ENCODE measurements at places on chromosomes 13 and 19.

- no peak for DNase-seq
Observed at GRCh38 chr19:56147307-56147706, 6.2 kb downstream of the ZNF444 start.

DNA sequence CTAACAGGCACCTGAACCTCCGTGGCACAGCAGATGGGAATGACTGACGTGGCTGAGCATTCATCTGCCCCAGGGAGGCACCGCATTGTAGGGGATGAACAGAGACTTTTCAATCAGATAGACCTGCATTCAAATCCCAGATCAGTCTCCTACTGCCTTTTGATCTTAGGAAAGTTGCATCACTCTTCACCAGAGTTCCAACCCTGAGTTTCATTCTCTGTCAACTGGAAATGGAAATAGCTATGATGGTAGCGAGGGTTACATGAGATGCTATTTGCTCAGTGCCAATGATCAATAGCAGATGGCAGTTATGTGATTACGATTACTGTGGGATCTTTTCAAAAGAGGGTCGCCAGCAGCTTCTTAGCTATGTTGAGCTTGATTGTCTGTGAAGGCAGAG is 189.3 kb upstream of the RFC3 start:
- no peak for DNase-seq

DNA sequence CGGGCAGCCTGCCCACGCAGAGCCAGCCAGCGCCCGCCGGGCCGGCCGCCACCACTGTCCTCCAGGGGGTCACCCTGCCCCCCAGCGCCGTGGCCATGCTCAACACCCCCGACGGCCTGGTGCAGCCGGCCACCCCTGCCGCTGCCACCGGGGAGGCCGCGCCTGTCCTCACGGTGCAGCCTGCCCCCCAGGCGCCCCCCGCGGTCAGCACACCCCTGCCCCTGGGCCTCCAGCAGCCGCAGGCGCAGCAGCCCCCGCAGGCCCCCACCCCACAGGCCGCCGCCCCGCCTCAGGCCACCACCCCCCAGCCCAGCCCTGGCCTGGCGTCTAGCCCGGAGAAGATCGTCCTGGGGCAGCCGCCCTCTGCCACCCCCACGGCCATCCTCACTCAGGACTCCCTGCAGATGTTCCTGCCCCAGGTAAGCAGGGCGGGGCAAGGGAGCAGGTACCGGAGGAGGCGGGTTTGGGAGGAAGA is 32.3 kb upstream of the EHD2 start:
- DNase-seq: no peak

- no peak for DNase-seq
Observed at GRCh38 chr19:40633207-40633606, 32.0 kb downstream of the LTBP4 start.

DNA sequence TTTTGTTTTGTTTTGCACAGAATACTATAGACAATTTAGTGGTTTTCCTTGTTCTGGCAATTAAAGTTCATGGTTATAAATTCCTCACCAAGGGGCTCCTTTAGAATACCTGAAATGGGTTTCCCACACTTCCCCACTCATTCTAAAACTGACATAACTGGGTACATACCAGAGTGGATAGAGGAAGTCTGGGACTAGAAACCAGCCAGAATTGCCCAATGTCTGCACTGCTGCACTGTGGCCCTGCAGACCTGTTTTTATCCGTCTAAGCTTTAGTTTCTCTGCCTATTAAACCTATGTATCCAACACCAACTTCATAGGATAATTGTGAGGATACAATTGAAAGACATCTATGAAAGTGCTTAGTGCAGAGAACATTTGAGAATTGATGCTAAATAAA is 498.6 kb downstream of the KCTD12 start:
- DNase-seq: no peak

Measured in CD4-positive, alpha-beta T cell treated with Interferon gamma for 1 hour (primary cell).